ENCODE measurements at places on chromosomes 12 and 14.

DNA sequence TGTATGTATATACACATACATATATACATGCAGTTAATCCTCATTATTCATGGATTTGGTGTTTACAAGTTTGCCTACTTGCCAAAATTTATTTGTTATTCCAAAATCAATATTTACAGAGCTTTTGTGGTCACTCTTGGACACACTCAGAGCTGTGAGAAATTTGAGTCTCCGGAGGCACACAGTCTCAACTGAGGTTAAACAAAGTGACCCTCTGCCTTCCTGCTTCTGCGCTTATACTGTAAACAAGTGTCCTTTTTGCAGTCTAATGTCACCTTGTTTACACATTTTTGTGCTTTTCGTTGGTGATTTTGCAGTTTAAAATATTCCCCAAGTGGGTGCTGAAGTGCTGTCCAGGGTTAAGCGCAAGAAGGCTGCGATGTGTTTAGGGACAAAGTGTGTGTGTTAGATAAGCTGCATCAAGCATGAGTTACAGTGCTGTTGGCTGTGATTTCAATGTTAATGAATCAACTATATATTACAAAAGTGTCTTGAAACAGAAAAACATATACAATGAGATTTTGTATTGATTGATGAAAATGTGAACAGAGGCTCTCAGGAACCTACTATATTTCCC lies 13.1 kb upstream of the LTA4H start:
- no peak for DNase-seq

- no peak for DNase-seq
Observed at GRCh38 chr12:109716092-109716479, 2.5 kb downstream of the FAM222A start.

GRCh38 chr12:104220931-104221330 lies 5.4 kb downstream of the TXNRD1 start:
- no peak for DNase-seq

DNA sequence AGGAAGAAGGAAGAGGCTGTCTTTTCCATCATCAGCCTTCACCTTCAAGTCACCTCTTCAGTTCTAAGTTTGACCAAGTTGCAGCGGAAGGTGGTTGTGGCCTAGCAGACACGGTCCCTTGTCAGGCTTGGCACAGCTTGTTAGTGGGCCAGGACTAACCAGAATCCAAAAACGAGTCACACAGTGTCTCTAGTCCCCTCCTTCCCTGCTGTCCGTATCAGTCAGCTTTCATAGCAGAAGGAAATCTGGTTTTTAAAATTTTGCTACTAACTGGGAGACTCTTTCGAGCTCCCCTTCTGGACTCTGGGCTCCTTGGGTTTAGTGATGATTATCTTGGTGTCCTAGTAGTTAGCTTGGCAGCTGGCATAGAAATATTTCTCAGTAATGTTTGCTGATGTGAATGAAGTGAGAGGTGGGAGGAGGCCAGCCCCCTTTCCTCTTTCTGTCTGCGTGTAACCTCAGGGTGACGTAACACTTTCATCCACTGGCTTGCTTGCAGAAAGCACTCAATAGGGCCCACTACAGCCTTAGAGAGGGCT lies 3.8 kb downstream of the ETV6 start:
- no peak for DNase-seq

- DNase-seq: no peak
Observed at GRCh38 chr14:47675466-47676314, at the start of gene MDGA2. MDGA2 (minus strand) TSS chr14:47675605.

GRCh38 chr14:55389330-55389729 lies 22.3 kb downstream of the ATG14 start:
- DNase-seq: no peak

DNA sequence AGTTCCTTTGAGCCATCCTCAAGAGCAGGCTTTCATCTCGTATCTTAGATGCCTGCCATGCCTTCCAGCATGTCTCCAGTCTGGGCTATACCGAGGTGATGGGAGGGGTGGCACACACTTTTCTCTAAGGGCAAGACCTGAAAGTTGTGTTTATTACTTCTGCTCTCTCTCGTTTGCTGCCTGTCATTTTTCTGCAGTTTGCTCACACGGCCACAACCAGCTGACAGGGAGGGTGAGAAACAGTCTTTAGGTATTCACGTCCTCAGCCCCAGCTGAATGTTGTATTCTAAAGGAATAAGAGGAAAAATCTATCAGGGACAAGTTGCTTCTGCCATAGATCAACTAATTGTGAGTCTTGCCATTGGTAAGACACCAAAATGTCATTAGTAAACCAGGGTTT lies 88.0 kb downstream of the TMTC2 start:
- DNase-seq: no peak

GRCh38 chr12:50387972-50388478 lies 8.4 kb downstream of the FAM186A start:
- no peak for DNase-seq

- DNase-seq: no peak
Observed at GRCh38 chr14:102408724-102409123, 46.0 kb downstream of the TECPR2 start.

DNA sequence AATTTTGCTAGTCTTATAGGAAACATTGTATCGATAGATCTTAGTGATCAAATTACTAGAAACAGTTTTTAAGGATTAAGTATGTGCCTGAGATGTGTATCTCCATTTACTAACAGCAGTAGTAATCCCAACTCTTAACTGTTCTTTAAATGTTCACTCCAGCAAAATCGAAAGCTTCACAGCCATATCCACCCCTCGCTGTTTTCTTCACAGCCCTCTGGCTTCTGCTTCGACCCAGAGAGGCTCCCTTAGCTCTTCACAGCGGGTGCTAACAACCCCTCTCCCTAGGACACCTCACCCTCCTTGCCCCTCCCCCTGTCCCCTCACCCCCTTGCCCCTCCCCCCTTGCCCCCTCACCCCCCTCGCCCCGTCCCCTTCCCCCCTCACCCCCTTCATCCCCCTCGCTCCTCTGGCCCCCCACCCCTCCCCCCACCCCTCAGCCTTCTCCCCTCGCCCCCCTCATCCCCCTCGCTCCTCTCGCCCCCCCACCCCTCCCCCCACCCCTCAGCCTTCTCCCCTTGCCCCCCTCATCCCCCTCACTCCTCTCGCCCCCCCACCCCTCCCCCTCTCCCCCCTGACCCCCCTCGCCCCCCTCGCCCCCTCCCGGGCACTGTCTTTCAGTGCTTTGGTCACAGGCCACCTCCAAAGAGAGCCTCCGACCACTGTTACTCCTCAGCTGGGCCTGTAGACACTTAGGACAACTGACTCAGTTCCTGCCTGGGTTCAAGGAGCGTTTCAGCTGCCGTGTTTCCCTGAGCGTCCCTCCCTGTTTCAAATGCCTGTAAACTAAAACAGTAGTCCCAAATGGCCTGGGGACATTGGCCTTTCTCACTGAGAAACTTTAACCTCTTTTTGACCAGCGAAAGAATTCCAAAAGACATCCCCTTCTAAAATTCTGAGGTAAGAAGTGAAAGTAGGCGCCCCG lies 46.0 kb upstream of the DYNC1H1 start:
- DNase-seq: no peak

- no peak for DNase-seq
Observed at GRCh38 chr12:68375756-68376695, 43.9 kb upstream of the MDM1 start.

GRCh38 chr14:21894003-21894897 lies 220.6 kb upstream of the OR4E1 start:
- DNase-seq: no peak

GRCh38 chr14:99609245-99610170 lies 5.5 kb upstream of the CCDC85C start:
- no peak for DNase-seq

GRCh38 chr14:91397965-91398591 lies 19.5 kb downstream of the CCDC88C start:
- no peak for DNase-seq

GRCh38 chr12:69022674-69023073 lies 89.7 kb upstream of the CPM start:
- no peak for DNase-seq

- no peak for DNase-seq
Observed at GRCh38 chr12:117890644-117891043, 78.1 kb downstream of the KSR2 start.

DNA sequence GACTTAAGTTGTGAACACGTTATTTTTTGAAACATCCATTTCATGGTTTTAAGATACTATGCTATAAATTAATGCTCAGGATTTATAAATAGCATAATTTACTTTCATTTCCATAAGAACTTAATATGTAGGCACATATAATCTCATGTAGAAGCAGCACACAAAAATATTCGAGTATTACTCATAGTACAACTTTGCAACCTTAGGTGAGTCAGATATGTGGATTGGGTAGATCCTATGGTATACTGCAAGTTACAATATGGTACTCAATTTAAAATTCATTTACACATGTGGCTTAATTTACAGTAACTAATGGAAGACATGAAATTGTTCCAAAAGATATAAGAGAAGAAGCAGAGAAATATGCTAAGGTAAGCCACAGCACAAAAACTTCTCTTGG lies 26.0 kb downstream of the PSMA3 start:
- DNase-seq: no peak

GRCh38 chr12:90013409-90013808 lies 304.8 kb upstream of the ATP2B1 start:
- no peak for DNase-seq

Data from hypothalamus (tissue), 51 donors.